Neuronal stem cell (in vitro differentiated cells): ENCODE measurements at places on chromosomes 1 and 21.

GRCh38 chr1:182331387-182331786 lies 60.2 kb downstream of the GLUL start:
- DNase-seq, result no peak

GRCh38 chr1:119808491-119808890 lies 2.8 kb downstream of the REG4 start:
- no peak for DNase-seq

DNA sequence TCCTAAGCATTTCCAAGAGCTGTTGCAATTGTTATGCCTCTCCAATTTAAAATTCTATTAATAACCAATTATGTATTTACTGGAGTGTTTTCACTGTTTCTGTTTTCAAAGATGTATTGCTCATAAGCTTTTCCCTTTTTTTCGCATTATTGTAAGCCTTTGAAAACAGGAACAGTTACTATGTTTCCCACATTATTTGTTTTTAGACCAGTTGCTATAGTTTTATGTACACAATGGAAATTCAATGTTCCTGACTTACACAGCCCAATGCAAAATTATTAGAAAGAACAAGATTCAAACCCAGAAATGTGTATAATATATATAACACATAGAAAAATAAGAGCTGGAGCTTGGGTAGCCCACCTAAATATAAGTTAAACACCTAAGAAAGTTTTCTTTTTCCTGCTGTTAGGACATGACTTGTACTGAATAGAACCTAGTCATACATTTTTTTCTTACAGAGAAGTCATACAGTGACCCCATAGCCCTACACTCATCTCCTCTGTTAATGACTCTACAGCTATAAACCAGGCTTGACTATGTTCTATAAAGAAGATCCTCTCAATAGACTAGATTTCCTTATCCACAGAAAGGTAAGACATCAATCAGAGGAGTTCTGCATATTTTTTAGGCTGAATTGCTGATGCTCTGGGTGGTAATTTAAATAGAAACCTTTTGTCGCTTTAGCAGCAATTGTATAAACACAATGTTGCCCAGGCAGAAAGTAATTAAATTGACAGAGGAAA lies 299.6 kb downstream of the USH2A start:
- DNase-seq, result no peak

DNA sequence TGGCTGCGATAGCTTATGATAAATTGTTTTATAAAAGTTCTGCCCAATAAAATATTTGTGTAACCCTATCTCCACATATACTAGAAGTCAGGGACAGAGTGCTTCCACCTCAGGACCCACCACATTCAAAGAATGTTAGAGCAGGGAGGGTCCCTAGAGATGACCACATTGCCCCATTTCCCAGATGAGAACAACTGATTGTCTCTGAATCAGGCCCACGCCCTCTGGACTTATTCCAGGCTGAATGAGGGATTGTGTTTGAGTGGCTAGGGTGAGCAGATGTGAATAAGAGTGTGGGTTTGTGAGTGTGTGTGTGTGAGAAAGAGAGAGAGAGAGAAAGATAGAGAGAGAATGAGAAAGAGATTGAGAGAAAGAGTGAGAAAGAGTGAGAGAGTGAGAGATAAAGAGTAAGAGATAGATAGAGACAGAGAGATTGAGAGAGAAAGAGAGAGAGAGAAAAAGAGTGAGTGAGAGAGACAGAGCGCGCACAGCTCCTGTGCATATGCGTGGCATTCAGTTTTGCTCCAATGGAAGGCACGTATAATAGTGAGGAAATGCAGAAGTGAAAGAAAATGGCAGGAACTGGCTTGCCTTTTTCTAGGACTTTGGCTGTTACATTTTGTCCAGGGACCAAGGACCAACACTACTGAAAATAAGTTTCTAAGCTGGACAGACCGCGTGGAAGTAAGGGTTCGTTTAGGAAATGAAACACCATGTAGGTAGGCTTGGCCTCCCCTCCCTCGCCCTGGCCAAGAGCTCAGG lies 94.1 kb downstream of the ABCA4 start:
- no peak for DNase-seq

DNA sequence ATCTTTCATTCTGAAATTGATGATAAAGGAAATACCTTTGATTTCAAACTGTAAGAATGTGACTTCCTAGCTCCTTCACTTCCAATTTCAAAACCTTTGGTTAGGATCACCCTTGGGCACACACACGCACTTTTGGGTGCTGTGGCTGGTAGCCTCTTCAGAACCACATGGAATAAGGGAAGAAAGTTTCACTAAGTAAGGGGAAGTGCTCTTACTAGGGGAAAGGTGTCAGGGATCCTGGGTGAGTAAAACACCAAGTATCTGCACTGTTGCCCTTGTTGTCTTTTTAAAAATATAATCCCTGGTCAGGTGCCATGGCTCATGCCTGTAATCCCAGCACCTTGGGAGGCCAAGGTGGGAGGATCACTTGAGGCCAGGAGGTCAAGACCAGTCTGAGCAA lies 132.4 kb downstream of the SDCCAG8 start:
- DNase-seq, result no peak

GRCh38 chr1:11479375-11479979 lies 522 bp downstream of the DISP3 start:
- DNase-seq, result no peak

- no peak for DNase-seq
Measured at GRCh38 chr1:68232289-68233148, at the start of gene WLS. TSS of gene WLS (minus strand) at chr1:68232523. CDS start at chr1:68232299, 224 bp downstream.

- DNase-seq, result no peak
Measured at GRCh38 chr1:100834777-100835660, 59.6 kb downstream of the EXTL2 start.

DNA sequence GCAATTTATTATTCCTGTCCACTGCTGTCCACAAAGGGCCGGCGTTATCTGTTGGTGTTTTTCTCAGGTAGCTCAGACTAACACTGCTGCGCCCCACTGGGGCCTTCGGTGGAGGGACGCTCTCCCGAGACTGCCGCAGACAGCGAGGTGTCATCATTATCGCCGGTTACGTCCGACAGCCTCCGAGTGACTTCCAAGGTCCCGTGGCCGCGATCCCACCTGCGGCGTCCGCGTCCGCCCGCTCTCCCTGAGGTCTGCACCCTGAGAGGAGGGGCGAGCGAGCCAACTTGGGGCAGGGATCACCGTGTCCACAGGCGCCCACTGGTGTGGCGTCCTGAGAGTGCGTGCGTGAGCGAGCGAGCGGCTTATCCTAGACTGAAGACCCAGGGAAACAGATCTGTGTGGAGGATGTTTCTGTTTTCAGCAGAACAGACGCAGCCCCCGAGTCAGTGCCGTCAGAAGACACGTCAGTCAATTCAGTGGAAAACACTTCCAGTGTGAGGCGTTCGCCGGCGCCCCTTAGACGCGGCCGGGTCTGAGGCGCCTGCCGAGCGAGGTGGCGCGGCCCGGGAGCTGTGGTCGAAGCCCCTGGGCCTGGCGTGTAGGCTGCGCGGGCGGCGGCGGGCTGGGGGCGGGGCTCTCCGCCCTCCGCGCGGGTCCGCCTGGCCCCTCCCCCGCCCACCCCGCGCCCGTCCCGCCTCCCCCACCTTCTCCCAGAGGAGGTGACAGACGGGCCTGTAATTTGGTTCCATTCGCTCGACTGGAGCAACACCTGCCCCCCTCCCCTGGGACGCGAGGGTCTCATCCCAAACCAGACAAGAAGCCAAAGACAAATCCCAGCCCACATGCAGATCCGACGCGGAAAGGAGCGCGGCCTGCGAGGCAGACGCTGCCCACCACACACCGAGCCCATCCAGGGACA lies 12.6 kb downstream of the NHLH2 start:
- no peak for DNase-seq

DNA sequence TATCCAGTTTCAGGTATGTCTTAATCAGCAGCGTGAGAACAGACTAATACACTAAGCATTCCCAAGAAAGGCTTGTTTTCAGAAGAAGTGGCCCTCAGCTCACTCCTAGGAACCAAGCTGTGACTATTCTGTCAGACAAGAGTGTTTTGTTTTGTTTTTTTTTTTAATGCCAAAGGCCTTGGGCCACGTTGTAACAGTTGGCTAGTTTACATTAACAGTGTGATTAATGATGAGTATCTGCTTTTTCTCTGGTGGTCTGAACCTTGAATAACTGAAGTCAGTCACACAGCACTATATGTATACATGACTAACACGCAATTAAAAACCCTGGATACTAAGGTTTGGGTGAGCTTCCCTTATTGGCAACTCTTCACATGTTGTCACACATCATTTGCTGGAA lies 21.9 kb downstream of the DPYD start:
- DNase-seq, result no peak
